GM18507 (cell line): ENCODE measurements at places on chromosomes 12 and 14.

DNA sequence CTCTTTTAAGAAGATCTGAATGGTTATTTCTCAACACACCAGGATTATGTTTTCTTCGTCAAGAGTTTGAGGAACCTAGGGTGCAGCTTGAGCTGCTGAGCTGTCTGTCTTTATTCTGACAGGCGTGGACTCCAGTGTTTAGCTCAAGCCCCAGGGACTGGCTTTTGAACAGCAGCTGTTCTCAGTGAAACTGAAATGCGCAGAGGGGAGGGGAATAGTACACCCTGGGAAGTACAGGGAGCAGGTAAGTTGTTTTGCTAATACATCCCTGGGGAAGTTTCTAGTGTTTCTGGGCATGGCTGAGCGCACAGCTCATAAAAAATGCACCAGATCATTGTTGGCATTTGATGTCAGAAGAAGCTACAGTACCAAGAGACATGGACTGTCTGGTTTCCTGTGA, 659.8 kb downstream of the DIO2 start:
- no peak for DNase-seq

GRCh38 chr14:102786768-102787167, 9.5 kb downstream of the TRAF3 start:
- DNase-seq: no peak

DNA sequence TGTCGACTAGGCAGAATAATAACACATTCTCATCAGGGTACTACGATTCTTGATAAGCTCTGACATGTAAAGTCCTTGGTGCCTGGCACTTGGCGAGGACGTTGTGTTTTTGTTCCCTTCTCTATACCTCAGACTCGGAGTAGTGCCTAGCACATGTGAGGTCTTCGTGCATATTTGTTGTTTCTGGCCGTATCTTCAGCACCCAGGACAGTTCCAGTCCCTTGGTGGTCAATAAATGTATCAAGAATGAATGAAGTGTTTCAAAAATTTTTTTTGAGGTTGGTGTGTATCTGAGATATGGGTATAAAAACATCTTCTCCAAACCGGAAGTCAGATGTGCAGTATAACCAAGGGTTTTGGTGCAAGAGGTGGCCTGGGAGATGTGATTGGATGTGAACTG, 198.2 kb downstream of the AACS start:
- DNase-seq: no peak

- DNase-seq: no peak
Measured at GRCh38 chr12:124752437-124753227, 111.0 kb downstream of the SCARB1 start.

- no peak for DNase-seq
Measured at GRCh38 chr12:125954362-125954761, 889.1 kb downstream of the AACS start.

DNA sequence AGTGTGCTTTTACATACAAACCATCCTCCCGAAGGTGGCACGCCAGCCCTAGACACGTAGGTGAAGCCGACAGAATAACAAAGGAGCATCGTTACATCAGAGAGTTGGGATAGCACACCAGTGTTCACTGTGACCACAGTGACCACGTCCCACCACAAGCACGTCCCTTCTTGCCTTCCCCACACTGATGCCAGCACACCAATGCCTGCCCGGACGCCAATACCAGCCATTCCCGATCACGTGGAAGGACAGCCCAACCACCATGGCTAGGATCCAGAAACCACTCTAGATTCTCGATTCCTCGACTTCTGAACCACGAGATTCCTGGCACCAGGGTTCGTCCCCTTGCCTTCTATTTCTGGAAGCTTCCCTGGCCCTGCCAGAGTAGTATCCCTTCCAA, 48.0 kb upstream of the GPR68 start:
- no peak for DNase-seq

- DNase-seq: no peak
Measured at GRCh38 chr12:50507930-50508329, 3.1 kb downstream of the DIP2B start.

- no peak for DNase-seq
Measured at GRCh38 chr12:16166563-16167470, 110.7 kb downstream of the SLC15A5 start.

DNA sequence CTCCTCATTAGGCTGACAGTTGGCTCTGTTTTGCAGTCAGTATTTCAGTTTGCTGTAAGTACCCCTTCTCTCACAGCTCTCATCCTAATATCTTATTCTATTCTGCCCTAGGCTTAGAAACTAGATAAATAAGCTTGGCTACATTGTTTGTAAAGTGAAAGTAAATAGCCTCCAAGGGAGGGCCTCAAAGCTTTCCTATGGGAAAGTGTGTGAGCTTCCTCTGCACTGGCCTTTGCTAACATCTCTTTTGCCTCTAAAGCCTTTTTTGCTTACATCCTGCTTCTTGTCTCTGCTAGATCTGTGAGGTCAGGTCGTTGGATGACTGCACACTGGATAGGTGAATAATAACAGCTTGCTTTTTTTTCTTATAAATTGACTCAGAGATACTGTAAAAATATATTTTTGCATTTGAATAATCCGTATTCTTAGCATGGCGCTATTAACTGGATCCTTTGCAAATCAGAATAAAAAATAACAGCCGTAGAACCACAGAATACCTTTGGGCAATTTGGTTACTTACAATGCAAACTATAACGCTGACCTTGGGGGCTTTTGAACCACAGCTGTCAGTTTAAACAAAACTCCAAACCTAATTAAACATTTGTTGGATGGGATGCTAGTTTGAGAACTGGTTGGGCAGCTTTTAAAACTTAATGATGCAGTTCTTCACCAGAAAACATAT, 55.1 kb downstream of the TTC6 start:
- no peak for DNase-seq

DNA sequence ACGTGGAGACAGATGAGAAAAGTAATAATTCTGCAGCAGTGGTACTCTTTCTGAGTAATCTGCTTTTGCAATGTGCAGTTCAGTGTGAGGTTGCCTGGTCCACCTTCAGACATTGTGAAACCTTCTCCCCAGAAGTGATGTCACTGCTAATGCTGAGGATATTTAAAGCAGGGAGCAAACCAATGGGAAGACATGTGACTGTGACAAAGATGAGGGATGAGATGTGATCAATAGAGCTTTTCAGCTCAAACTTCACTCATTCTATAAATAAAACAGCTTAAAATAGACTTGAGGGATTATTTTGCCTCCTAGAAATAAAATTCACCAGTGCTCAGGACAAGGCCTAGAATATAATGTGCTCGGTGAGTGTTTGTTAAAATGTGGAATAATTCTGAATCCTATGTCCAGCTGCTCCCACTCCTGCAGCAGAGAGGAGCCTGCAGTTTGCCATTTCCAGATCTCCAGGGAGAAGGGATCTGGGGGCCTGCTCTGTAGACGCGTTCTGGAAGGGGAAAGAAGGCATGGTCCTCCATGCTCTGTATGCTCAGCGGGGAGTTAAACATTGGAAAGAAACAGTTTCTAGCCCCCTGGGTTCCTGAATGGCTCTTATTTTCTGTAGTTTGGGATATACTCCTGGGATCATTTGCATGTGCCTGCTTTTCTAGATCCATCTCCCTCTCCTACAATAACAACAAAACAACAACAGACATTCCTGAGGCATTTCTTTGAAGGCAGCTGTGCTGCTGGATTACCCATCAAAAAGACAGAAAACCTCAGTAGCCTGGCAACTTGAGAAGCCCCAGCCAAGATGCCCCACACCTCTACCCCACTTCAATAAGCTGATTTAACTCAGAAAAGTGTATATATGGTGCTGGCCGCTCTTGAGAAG, 8.9 kb downstream of the SLC7A8 start:
- no peak for DNase-seq

- DNase-seq: no peak
Measured at GRCh38 chr14:42860371-42860770, 1253.7 kb downstream of the LRFN5 start.

GRCh38 chr14:89743828-89744227, 210.7 kb downstream of the EFCAB11 start:
- no peak for DNase-seq

GRCh38 chr12:6570264-6570887, 2.3 kb upstream of the NOP2 start:
- no peak for DNase-seq

- DNase-seq: no peak
Measured at GRCh38 chr14:68514608-68515194, 278.2 kb downstream of the ZFP36L1 start.

GRCh38 chr12:98238515-98239130, 276.8 kb upstream of the TMPO start:
- no peak for DNase-seq

DNA sequence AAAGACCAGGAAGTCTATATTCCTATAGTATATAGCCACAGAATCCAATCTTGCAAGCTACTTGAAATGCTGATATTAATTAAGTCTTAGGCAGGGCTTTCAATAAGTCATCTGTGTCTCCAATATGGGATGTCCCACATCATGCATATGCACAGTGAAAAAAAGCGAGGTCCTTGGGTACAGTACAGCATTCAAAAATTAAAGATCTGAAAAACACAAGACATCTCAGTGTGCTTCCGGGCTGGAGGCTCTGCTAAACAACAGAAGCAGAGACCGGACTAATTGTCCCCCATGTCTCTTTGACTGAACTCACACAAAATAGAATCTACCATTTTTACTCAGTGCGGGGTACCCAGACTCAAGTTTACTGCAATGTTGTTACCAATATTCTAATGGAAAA, 156.0 kb downstream of the DAD1 start:
- no peak for DNase-seq

DNA sequence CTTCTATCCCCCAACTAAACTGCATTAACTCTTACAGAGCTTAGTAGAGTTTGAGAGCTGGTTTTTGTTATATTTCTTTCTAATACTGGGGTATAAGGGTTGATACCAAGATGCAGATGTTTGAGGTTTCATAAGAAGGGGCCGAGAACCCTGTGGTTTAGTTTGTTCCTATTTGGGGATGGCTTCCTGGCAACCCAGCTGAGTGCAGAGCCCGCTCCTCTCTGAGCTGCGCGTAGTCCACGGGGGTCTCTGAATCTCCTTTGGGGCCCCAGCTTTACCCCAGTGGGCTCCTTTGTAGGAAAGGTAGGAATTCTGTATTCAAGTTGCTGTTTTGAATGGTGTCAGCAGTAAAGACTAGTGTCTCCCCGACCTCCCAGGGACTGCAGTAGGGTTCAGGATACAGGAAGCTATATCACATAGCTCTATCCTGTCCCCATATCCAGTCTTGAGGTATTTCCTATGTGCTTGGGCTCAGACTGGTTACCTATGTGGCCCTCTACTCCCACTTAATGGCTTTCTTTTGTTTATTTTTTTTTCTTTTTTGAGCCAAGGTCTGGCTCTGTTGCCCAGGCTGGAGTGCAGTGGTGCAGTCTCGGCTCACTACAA, 25.4 kb downstream of the PLXNC1 start:
- no peak for DNase-seq

DNA sequence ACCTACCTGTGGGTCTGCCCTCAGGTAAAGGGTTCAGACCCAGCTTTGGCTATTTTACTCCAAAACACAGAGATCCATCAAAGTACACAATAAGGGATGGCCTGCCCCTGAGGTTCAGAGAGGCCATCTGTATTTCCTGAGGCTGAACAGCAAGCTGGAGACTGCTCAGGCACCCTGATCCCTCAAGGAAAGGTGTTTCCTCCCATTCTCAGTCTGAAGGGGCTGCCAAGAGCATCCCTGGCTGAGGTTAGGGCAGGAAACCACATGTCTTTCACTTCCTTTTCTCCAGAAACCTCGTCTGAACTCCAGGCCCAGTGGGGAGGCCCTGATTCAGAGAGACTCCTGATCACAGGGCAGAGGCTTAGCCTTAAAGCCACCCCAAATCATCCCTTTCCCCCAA, 1.5 kb downstream of the RILPL1 start:
- peak; percentile 25 for DNase-seq

DNA sequence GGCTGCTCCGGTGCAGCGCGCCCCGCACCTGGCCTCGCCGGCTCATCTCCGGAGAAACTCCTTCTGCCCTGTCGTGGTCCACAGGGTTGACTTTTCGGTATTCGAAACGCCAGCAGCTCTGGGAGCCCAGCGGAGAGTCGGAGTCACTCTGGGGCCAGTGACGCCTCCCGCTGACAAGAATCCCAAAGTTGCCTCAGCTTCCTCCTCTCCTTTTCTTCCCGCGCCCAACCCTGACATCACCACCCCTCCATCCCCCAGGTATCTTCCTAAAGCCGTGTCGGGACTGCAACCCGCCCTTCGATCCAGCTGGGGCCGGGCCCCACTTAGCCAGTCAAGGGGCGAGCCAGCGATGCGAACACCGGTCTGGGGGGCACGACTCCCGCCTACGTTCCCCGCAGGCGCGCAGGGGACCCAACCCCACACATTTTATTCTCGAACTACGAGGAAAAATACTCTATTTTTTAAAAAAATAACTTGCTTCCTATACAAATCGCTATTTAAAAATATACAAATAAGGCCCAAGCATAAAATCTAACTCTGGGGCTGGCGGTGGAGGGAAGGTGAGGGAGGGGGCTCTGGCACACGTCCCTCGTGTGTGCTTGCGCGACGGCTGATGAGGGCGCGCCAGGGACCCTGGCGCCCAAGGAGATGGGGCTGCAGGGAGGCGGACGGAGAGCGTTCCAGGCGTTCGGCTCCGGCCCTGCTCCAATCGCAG, 2.1 kb downstream of the NKX2-8 start:
- DNase-seq: no peak

DNA sequence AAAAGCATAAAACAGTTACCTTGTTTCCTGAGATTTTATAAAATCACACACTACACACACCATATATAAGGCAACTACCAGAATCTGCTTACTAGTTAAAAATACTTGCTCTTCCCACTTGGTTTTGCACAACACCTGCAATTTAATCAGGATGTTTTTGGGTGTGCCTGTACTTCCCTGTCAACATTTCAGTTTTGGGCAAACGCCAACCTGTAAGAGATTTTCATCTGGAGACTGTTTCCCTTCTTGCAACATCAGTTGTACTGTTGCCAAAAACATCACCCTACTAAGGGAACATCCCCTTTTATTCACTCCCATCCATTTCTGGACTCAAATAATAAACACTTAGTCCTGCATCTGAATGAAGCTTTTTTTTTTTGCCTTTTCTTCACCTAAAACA, 172.3 kb downstream of the DUSP6 start:
- no peak for DNase-seq

- no peak for DNase-seq
Measured at GRCh38 chr12:14169281-14169680, 187.9 kb upstream of the GRIN2B start.

DNA sequence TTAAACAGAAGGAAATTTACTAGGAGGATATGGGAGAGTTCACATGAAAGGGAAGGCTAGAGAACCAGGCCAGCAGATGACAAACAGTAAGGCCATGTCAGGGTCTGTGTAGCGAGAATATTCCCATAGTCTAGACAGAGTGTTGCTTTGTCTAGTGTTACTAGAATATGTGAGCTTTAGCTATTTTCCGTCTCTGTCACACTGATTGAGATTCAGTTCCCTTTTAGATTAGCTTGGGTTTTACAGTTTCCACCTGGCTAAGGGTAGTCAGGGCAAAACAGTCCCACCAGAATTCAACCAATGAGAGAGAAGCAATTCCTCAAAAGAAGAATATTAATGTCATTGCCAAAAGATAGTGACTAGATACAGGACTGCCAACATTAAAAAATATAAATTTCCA, 82.8 kb upstream of the MDM1 start:
- no peak for DNase-seq
